ENCODE measurements at places on chromosomes 2 and 18. TPM values are rescaled to one million over a fixed set of nuclear protein-coding genes. Genes with fewer than 3 reads are reported as not detected.

GRCh38 chr2:8841932-8842331, 4.5 kb upstream of the KIDINS220 start:
- DNase-seq, result no peak

The DNAH7 gene
- 0.43 TPM for total RNA-seq

The POTEC gene
- total RNA-seq, result not detected

DNA sequence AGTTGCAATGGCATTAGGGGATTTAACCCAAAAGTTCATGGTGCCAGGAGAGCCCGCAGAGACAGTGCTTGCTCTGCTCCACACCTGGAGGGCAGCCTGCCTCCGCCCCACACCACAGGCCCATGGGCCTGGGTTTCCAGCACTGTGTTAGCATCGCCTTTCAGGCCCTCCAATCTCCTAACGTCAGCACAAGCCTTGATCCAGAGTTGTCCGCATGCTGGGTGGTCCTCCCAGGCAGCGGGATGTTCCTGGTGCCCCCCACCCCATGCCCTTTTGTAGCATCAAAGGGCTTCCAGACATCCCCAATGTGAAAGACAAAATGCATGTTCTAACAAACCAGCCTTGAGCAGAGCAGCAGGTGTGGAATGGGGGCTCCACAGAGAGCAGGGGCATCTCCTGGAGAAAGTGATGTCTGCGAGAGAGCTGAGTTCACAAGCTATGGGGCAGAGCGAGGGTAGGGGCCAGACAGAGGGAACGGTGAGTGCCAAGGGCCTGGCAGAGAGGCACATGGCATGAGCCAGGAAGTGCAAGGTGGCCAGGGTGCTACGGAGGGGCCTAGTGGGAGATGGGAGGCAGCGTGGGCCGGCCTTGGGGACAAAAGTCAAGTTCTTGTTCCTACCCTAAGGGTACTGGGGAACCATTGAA, 119.2 kb downstream of the CYP26B1 start:
- DNase-seq, result no peak

GRCh38 chr2:101983928-101984327, 7.8 kb upstream of the IL1R2 start:
- no peak for DNase-seq

- DNase-seq, result no peak
Observed at GRCh38 chr2:161946489-161947107, 127.4 kb downstream of the DPP4 start.

DNA sequence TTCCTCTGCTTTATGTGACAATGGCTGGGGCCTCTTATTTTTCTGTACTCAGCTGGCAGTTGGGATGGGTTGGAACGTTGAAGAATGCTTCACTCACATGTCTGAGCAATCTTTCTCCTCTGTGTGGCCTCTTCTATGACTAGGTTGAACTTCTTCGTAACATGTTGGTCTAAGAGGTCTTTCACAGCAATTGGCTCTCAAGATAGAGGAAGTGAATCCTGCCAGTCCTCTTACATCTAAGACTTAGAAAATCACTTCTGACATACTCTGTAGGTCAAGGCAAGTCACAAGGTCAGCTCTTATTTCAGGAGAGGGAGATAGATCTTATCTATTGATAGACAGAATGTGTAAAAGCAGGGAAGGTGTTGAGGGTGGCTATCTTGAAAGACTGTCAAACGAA, 174.1 kb downstream of the NYAP2 start:
- no peak for DNase-seq

DNA sequence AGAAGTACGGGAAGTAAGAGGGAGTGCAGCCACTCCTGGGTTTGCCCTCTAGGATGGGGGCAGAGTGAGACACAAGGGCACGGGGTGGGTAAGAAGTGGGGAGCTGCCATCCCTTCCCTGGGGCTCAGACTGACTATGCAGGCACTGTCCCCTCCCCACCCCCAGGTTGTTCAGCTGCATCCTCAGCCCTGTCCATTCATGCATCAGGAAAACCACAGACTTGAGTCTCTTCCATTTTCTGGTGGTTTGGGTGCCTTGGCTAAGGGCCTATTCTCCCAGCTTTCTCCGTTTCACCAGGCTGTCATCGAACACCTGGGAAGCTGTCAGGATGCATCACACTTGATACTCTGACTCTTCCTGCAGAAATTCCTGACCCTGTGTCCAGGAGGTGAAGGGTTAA, 111.9 kb downstream of the TFCP2L1 start:
- no peak for DNase-seq

DNA sequence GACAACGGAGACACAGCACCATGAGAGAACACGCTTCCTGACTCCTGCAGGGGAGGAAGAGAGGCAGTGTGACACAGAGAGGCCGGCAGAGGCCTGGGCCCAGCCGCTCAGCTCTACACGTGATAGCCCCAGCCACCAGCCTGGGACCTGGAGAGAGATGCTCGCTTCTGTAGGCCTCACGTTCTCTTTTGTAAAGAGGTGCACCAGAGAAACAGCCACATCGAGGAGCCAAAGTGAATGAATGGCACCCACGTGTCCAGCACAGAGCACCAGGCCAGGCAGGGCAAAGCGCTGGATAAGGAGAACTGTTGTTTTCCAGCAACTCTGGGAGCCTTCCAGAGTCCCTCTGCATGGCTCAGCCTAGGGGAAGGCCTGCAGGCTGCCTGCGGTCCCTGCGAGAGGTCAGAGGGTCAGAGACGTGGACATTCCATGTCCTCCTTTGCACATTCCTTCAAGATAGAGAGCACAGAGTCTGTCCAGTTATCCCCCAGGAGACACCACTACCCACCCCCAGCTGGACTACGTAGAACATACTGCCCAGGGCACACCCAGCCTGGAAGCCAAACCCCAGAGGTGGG, 14.2 kb downstream of the LIMS2 start:
- no peak for DNase-seq

The SMYD1 gene
- total RNA-seq, result not detected

The EMILIN1 gene
- total RNA-seq, result 91.6 TPM

DNA sequence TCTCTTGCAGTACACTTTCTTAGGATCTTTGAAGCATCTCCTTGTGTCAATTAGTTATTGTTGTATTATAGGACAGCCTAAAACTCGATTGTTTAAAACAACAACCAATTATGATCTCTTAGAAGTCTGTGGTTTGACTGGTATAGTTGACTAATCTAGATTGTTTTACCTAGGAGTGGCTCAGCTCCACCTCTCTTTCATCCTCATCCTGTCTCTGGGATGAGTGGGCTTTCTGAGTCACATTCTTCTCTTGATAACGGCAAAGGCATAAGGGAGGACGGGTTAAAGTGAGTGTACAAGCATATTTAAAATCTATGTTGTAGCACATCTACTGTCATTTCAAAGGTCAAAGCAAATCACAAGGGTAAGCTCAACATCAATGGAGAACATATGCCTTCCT, 102.3 kb upstream of the GULP1 start:
- DNase-seq, result no peak

- DNase-seq, result no peak
Observed at GRCh38 chr2:234273887-234274584, 222.8 kb downstream of the ARL4C start.

DNA sequence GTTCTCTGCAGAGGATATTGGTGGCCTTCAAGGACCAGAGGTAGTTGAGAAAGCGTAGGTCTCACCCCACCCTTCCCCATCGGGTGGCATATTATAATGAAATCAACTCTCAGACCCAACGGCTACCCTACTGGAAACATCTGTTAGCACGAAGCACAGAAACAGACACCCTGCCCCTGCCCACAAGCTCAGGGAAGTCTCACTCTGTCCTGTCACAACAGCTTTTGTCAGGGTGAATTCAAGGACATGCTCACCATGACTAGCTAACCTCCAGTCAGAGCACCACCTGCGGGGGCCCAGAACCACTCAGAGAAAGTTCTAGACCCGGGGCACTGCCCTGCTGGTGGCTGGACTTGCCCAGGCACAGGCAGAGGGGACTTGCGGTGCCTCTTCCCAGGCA, 3.5 kb upstream of the B3GNT7 start:
- no peak for DNase-seq

- DNase-seq, result no peak
Observed at GRCh38 chr2:59068255-59068654, 827.1 kb upstream of the FANCL start.

All from MG63 (cell line).